Activated T-helper 17 cell treated with anti-CD3 and anti-CD28 coated beads, Interleukin-2, amount 50 U/mL, for 72 hours (primary cell): ENCODE measurements at places on chromosomes 7 and 10. TPM values are rescaled to one million over a fixed set of nuclear protein-coding genes. Genes with fewer than 3 reads are reported as not detected.

The SFMBT2 gene
- total RNA-seq, result 20.4 TPM

The SPACDR gene
- 17.3 TPM for total RNA-seq

The ADGRA1 gene
- not detected for total RNA-seq

The CALCR gene
- total RNA-seq, result not detected

The MMP21 gene
- total RNA-seq, result not detected

The EVX1 gene
- not detected for total RNA-seq

GRCh38 chr10:33612551-33612950 lies 278.1 kb upstream of the NRP1 start:
- ATAC-seq, result peak; percentile 81

- ATAC-seq, result peak; percentile 28
These were observed 327.4 kb downstream of the SORCS1 start for GRCh38 chr10:106836933-106837663.

DNA sequence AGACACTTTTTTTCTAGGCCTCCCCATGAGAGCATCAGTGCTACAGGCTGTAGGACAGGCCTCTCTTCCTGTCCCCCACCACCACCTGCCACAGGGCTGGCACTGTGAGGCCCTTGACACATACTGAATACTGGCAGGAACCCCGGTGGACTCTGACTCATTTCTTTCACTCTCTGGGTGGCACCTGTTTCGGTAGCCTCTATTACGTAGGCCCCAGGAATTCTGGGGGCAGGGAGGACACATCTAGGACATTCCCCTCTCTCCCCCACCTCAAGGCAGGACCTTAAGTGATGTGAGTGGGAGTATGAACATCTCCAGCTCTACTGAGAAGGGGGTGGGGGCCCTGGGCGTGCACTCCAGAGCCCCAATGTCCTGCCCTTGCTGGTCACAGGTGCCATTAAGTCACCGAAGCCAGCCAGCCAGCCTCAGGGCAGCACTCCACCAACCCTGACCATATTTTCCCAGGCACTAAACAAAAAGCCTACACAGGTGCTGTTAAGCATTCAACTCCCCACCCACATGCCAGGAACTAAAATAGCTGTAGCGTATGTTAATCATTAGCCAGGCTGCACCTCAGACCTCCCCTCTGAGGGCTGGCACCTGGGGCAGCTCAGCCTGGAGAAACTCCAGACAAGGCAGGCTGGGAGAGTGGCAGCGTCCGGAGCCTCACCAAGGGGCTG lies 8.9 kb downstream of the ANXA11 start:
- peak; percentile 97 for ATAC-seq

DNA sequence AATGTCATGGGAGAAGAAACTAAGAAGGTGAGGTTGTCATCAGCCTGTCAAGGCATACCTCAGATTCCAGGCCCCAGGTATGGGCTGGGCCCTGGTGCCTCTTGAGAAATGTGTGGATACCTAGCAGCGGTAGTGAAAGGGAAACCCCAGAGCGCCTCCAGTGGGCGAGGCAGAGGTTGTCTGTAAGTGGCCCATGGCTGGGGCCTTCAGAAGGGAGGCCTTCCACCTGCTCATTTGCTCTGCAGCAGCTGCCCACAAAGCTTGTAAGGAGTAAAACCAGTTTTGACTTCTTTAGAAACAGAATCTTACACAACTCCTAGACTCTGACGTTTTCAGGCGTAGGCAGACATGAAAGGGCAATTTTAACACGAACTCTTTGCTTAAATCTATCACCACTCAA lies 509.9 kb downstream of the PARD3 start:
- no peak for ATAC-seq

- ATAC-seq, result no peak
These were observed 1.9 kb downstream of the SFTPD start for GRCh38 chr10:79947083-79947415.

DNA sequence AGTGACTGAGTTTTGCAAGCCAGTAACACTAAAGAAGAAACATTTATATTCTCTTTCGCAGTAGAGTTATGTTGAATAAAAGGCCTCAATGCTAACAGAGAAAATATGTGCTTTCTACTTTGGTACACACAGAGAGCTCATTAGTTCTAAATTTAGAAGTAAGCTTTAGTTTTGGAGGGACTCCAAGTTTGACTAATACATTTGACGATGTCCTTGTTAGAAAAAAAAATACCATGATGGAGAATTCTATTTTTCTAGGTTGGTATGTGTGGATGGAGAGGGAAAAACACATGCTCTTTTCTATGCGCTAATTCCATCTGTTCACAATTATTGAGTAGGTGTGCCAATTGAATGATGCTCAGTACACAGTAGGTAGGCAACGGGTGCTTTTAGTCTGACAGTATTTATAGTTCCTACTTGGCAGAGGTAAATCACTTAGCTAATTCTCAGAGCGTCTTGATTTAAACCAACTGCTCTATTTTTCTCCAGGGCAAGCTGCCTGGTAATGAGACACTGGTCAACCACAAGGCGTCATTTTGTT lies 327.2 kb upstream of the AKR1E2 start:
- ATAC-seq, result no peak

GRCh38 chr10:16964576-16965343 lies 147.5 kb upstream of the RSU1 start:
- ATAC-seq, result no peak

- no peak for ATAC-seq
These were observed 1066.0 kb upstream of the CELF2 start for GRCh38 chr10:9951481-9952257.

DNA sequence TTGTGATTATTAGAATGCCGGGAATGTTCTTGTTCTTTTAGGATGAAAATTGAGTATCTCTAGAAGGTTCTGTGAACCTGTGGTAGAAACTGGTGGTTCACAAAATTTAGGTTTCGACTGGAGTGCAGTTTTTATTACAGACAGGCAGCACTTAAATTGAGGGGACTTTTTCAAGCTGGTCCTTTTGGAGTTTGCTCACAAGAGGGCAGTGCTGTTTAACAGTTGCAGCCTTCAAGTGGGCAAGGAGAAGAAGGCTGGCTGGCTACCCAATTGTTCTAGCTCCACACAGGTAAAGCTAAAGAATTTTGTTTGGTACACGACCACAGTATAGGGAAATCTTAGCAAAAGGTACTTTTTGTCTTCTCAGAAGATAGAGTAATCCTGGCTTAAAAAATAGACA lies 233.6 kb downstream of the SNX13 start:
- peak; percentile 52 for ATAC-seq

DNA sequence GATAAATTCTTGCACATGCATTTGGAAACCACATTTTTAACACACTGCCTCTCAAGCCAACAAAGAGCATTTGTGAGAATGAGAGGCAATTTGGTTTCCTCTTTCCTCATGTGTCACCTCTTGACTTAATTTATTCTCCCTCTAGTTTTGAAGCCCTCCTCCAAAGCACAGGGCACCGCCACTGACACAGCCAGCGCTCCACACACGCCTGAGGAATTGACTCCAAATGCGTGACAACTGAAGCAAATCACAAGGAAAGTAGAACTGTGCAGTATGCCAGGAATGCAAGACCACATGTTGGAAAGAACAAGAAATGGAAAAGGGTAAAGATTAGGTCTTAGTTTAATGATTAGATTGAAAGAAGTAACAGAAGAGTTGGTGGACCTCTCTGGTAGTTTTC lies 173.3 kb downstream of the LSM5 start:
- ATAC-seq, result no peak

GRCh38 chr7:2306688-2307087 lies 7.6 kb downstream of the SNX8 start:
- ATAC-seq, result no peak

DNA sequence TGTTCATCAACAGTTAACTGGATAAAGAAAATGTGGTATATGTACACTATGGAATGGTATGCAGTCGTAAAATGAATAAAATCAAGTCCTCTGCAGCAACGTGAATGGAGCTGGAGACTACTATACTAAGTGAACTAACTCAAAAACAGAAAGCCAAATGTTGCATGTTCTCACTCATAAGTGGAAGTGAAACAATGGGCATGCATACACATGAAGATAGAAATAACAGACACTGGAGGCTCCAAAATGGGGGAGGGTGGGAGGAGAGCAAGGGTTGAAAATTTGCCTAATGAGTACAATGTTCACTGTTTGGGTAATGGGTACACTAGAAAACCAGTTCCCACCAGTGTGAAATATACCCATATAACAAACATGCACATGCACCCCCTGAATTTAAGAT lies 179.5 kb downstream of the ZWINT start:
- ATAC-seq, result no peak

- no peak for ATAC-seq
These were observed 41.5 kb downstream of the PSPH start for GRCh38 chr7:56009695-56010094.

DNA sequence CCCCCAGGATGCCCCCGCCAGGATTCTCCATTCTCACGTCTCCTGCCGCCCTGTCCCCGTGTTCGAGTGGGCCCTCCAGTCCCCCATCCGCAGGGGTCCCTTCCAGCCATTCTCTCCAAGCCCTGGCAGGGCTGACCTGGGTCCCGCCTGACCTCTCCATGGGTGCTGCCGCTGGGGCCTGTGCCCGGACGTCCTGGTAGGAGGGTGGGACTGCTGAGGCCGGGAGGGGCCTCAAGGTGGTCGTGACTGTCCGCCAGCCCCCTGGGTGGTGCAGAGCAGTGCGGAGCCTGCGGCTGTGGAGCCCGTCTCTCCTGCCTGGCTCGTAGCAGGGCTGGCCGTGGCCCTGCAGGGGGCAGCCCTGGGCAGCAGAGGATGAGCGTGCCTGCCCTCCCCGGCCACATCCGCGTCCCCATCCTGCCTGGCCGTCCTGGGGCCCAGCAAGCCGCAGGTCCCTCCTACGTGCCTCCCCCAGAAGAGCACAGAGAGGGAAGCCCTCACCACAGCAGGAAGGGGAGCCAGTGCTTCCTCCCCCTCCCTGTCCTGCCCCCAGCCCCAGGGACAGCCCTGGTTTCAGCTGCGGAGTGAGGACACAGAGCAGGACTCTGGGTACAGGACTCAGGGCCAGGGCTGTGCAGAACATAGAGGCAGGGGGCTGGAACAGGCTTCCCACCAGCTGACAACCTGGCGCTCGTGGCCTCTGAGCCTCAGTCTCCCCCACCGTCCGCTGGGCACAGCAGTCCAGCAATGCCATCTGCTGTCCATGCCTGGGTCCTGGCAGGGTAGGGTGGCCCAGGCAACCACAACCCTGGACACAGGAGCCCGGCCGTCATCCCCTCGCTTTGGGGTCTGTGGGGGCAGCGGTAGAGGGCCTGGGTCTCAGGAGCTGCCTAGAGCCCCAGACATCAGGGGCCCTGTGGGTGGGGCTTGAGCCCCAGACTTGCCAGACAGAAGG lies 1.5 kb upstream of the GRIFIN start:
- peak; percentile 98 for ATAC-seq

GRCh38 chr10:90314718-90315117 lies 543.1 kb downstream of the HTR7 start:
- ATAC-seq, result no peak

- ATAC-seq, result peak; percentile 52
These were observed 47.8 kb downstream of the HERPUD2 start for GRCh38 chr7:35647171-35647574.
